ENCODE measurements at places on chromosomes 5 and 9.

DNA sequence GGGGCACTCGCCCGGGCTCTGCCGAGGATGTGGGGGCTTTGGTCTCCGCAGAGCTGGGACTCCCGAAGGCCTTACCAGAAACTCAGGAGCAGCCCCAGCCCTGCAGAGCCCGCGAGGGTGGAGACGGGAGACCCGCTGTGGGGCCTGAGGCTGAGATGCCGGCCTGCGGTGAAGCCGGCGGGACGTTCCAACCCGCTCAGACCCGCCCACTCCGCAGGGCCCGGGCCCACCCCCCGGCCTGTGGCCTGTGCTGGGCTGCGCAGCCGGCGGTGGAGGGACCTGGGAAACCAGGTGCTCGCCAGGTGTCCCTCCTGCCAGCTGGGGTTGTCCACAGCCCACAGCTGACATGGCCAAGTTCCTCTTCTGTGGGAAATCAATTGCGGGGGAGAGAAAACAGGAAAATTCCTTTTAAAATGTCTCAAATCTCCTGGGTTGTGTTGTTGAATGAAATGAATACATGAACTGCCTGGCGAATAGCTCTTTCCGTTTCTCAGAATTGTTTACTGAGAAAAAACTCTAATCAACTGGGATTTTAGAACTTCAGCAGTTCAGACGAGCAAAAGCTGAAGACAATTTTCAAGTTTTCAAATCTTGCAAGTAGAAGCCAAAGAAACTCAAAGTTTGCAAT, 49.0 kb upstream of the IRX4 start:
- no peak for DNase-seq

- no peak for DNase-seq
These were observed 8.4 kb downstream of the PDE6A start for GRCh38 chr5:149936044-149936699.

GRCh38 chr5:75214928-75215327, 21.8 kb downstream of the ANKRD31 start:
- no peak for DNase-seq

DNA sequence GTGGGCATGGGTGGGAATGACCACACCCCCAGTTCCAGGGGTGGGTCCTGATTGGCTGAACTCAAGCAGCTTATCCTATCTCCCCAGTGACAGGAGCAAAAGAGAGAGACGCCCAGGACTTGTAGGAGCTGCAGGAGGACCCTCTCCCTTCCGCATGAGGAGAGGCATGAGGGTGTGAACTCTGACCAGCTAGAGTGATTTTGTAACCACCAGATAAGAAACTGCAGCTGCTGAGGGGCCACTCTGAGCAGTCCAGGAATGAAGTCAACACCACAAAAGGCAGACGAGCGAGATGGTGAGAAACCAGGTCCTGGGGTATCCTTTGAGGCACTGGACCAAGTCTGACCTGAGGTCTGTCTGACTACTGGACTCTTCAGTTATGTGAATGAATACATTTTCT, 521.9 kb downstream of the BNC2 start:
- DNase-seq, result no peak

DNA sequence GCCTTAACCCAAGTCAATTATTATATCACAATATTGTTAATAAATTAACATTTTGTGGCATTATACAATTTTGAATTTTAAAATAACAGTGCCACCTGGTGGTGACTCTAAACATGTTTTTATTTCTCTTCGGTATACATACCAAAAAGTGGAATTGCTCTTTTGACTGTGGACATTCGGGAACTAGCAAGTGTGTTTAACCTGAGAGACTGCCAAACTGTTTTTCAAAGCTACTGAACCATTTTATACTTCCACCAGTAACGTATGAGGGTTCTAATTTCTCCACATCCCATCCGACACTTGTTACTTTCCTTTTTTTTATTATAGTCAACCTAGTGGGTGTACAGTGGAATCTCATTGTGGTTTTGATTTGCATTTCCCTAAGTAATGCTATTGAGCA, 18.3 kb upstream of the HSDL2 start:
- no peak for DNase-seq

- DNase-seq, result no peak
These were observed 66.0 kb downstream of the RASEF start for GRCh38 chr9:82996941-82997340.

- DNase-seq, result no peak
These were observed 51.7 kb downstream of the ZNF366 start for GRCh38 chr5:72455476-72455875.

GRCh38 chr9:91240596-91241165, 121.0 kb downstream of the AUH start:
- DNase-seq, result no peak

DNA sequence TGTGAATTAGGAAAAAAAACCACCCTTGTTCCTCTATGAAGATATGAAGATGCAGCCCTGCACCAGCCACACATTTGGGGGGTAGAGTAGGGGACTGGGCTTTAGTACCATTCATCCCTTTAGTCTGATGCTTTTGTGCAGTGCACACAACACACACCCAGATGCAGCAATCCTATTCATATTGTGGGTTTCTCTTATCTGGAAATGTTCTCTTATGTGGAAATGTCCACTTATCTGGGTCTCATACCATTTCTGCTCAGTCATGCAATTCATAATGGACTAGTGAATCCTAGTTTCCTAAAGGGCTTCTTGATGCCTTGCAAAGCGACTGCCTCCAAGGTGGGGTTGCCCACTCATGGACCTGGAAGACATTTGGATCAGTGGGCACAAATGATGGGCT, 47.8 kb downstream of the C9orf152 start:
- DNase-seq, result no peak

GRCh38 chr9:119951591-119951990, 582.4 kb upstream of the BRINP1 start:
- DNase-seq, result no peak

DNA sequence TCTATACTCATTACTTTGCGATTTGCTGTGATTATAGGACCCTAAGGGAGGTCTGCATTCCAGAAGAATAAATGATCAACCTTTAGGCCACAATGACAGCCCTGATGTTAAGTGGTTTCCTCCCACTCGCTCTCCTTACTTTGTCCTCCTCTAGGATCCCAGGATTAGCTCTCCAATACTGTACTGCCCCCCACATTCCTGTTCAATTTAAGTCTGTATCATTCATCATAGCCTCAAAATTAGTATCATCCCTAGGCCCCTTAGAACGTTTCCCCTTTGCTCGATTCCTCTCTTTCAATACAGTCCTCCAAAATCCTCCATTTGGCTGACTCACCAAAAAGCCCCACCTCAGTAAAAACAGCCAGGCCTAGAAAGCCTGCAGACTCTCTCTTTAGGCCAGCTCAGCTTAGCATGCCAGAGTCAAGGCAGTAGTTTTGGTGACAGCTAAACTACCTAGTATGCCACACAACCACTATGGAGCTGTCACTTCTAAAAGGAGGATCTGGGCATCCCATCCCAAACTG, 24.4 kb downstream of the RNF145 start:
- DNase-seq, result no peak

- DNase-seq, result no peak
These were observed 16.2 kb downstream of the COL5A1 start for GRCh38 chr9:134657666-134658377.

- peak; percentile 72 for DNase-seq
These were observed 614 bp upstream of the HOMER1 start for GRCh38 chr5:79514391-79515105.

DNA sequence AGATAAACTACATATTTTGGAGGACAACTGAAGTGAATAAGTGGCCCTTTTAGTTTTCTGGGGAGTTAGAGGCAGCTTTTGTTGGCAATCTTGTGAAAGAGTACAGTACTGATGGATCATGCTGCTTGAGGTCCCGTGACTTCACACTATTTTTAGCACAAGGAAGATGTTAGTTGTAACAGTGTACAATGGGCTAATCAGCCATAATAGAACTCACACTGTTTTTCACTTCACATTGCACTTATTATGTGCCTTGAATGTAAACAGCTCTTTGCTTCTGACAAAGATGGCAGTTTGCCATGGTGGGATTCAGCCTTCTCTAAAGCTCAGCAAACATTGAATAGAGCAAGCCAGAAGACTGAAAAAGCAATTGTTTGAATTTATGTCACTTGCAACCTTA, 176.7 kb upstream of the ZNF608 start:
- no peak for DNase-seq

- no peak for DNase-seq
These were observed 74.1 kb upstream of the BASP1 start for GRCh38 chr5:17143335-17143734.

DNA sequence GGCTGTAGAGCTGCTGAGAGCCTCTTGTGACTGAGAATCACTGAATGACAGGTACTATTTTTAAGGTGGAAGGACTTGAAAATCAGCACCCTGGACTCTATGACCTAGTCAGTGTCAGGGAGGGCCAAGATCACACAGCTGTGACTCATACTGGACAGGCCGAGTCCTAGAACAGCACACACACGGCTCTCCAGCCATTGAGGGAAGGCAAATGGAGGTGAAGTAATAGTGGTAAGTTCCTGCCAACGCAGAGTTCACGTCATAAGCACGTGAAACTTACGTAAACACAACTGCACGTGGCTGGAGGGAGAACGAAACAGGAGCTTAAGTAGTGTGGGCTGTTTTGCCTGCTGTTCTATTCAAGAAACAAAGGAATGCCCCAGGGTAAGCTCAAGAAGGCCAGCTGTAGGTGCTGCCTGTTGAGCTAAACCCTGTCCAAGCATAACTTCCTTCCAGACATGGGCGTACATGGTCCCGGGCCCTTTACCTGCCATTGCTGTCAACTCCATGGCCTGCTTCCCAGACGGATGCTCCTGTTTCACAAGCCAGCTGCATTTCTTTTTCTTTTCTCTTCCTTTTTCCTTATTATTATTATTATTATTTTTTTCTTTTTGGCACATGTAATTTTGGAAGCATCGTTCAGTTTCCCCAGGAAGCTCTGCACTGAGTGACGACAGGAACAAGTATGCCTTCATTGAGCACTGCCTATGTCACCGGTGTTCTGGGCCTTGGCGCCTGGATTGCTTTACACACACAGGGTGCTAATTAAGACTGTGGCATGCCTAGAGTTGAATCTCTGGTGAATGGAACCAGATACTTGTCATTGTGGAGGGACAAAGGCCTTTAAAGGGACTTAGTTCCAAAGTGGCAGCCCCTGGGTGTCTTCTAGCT, 10.2 kb upstream of the LCP2 start:
- no peak for DNase-seq

GRCh38 chr5:150361301-150361700, 3.8 kb downstream of the TCOF1 start:
- no peak for DNase-seq

- DNase-seq, result no peak
These were observed 460.8 kb downstream of the DMAC1 start for GRCh38 chr9:7338586-7339281.

DNA sequence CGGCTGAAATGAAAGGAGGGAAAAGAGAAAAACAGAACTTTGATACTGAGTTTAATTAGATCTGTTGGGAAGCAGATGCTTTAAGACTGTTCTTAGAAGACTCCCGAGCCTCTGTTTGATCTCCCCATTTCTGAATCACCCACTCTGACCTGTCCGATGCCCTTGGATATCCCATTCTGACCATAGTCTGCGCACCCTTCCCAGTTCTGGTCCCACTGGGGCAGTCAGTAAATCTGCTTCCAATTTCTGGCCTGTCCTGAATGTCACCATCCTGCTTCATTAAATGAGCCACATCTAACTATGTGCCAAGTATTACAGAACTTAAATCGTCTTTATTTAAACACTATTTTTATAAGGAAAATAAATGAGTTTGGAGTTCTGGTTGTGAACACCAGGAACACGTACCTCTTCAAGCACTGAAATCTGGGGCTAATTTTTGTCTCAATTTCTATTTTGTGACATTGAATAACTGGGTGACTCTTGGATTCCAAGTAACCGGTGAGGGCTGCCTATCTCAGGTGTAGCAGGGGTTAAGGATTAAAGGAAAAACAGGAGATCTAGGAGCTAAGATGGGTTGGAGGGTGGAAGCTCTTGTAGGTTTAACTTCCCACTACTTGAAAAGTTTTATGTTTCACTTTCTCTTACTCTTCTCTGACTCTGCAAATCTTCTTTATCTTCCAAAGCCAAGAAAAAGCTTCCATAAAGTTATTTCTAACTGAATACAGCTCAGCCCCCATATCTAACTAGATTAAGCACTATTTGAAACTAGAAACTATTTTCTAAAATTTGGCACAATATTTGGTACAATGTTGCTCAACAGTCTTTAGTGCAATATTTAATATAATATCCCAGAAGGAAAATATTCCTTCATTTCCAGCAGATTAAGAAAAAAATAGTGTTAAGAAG, 40.1 kb downstream of the ALDH1A1 start:
- no peak for DNase-seq

DNA sequence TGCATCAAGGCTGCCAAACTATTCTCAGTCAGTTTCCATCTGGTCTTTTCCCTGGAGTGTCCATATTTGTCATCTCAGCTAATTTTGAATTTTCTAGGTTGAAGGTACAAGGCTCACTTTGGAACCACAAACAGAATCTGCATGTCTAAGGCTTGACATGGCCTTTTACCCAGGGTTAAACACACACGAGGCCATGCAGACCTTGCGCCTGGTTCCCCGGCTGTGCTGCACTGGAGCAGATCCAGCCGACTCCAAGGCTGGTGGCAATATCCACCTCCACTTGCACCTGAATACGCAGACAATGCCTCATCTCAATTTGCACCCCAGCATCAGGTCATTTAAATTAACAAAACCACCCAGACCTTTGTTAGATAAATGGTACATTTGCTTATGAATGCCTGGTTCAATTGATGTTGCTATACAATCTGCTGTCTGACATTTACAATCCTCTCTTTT, 276.2 kb downstream of the HSPA4 start:
- DNase-seq, result no peak

GRCh38 chr9:71793386-71794105, 25.2 kb upstream of the CEMIP2 start:
- DNase-seq, result no peak

DNA sequence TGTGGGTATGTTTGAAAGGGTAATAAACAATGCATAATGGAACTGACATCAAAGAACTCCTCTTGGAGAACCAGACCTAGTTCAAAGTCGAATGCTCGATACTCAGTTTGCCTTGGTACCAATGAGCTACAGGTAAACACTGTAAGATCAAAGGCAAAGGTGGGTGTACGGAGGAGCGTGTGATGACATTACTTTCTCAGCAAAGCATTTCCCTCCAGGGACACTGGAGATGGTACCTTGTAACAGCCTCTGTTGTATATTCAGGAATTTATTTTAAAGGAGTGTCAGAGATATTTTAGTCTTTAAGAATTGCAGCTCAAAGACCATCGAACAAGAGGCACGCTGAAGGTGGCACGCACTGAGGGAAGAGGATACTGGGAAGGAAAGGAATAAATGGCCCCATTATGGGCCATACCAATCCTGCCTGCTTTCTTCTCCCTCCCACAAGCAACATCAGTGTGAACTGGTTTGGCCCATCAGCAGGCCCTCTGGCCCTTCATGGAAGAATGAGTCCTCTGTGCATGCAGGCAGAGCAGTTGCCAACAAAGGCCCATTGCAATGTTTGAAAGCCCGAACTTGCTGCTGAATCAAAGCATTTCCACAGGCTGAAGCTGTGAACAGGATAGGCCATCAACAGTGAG, 410.2 kb downstream of the ACTL7B start:
- DNase-seq, result peak; percentile 3

DNA sequence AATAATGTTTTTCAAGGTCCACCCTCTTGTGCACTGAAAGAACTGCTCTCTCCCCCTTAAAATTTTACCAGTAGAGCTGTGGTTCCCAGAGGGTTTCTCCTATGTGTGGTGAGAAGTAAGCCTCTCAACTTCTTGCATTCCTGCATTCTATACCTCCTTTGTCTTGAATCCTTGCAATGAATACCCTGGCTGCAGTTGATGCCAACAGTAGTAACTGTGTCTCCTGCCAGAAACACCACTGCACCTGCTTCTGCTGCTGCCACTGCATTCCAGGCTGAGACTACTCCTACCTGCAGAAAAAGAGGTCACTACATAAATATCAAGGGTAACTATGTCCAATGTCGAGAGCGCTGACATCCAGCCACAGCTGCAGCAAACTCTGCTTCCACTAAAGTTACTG, 203.7 kb downstream of the TMEM167A start:
- no peak for DNase-seq

Measured in hypothalamus (tissue), 51 donors.